ENCODE measurements at places on chromosomes 2 and 18. TPM values are rescaled to one million over a fixed set of nuclear protein-coding genes. Genes with fewer than 3 reads are reported as not detected.

Gene BMP10
- not detected for polyA plus RNA-seq

Gene FARP2
- polyA plus RNA-seq = 14.1 TPM

Gene MARS2
- polyA plus RNA-seq = 8.2 TPM

Gene GPR39
- polyA plus RNA-seq = 0.05 TPM

Gene SFXN5
- 2.6 TPM for polyA plus RNA-seq

Gene GLI2
- 0.23 TPM for polyA plus RNA-seq

Gene ERBB4
- polyA plus RNA-seq = under 0.01 TPM

Gene LHCGR
- polyA plus RNA-seq = 0.03 TPM

Gene GPN1
- polyA plus RNA-seq = 27.8 TPM

Gene NCKAP5
- polyA plus RNA-seq = 0.39 TPM

Gene ITSN2
- polyA plus RNA-seq = 59.7 TPM

Gene SPATA3
- not detected for polyA plus RNA-seq

Gene ARHGAP28
- 2.6 TPM for polyA plus RNA-seq

Gene TUBA4B
- polyA plus RNA-seq = not detected

Gene RAB6C
- 0.15 TPM for polyA plus RNA-seq

Gene SERPINB4
- polyA plus RNA-seq = not detected

Gene SERPINB13
- polyA plus RNA-seq = not detected

Gene MROH2A
- not detected for polyA plus RNA-seq

Gene TGFA
- polyA plus RNA-seq = 2.8 TPM

Gene FRZB
- polyA plus RNA-seq = 9.5 TPM

Gene PAX8
- 0.06 TPM for polyA plus RNA-seq

All from spleen (tissue), 13 donors.